CD8-positive, alpha-beta memory T cell (primary cell): ENCODE measurements at places on chromosomes 5 and 9.

DNA sequence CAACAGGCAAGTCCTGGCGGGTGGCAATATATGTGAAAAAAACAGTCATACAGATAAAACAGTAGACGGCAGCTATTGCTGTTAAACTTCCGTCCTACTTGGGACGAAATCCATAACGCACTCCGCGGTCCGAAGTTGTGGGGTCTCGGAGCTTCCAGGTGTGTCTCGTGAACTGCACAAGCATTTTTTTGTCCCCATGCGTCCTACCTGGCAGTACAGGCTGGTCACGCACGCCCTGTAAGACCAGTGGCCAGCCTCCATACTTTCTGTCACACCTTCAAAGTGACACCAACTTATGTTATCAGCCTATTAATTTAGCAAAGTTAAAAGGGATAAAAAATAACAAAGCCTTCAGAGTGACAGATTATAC is 51.3 kb downstream of the TGFBI start:
- no peak for DNase-seq

GRCh38 chr5:51039424-51040329 is 343.6 kb upstream of the ISL1 start:
- no peak for DNase-seq

DNA sequence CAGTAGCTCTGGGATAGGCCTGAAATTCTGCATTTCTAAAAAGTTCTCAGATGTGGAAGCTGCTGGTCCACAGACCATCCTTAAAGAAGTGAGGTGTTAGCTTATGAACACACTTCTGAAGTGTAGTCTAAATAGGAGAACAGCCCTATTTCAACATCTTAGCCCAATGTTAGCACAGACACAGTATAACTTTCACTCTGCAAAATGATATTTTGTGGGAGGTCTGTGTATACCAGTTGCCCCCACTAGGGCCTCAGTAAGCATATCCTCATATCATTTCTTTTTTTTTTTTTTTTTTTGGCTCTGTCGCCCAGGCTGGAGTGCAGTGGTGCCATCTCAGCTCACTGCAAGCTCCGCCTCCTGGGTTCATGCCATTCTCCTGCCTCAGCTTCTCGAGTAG is 7.5 kb upstream of the HABP4 start:
- no peak for DNase-seq

GRCh38 chr9:95009459-95009858 is 283.0 kb downstream of the AOPEP start:
- DNase-seq = no peak

DNA sequence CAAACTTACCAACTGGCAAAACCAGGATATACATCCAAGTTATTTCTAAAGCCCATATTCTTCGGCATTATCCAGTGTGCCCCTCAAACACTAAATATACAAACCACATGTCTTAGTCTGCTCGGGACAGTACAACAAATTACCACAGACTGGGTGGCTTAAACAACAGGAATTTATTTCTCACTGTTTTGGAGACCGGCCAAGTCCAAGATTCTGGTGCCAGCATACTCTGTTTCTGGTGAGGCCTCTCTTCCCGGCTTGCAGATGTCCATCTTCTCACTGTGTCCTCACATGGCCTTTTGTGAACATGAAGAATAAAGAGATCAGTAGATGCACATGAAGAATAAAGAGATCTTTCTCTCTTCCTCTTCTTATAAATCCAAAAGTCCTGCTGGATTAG is 12.9 kb upstream of the SLCO6A1 start:
- DNase-seq = no peak

GRCh38 chr5:138177941-138178515 is 402 bp downstream of the BRD8 start:
- DNase-seq = no peak

DNA sequence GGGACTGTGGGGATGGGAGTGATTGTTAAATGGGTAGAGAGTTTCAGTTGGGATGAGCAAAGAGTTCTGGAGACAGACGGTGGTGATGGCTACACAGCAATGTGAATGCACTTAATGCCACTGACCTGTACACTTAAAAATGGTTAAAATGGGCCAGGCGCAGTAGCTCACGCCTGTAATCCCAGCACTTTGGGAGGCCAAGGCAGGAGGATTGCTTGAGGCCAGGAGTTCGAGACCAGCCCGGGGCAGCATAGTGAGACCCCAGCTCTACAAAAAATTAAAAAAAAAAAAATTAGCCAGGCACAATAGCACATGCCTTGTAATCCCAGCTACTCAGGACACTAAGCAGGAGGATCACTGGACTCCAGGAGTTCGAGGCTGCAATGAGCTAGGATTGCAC is 7.7 kb downstream of the LMAN2 start:
- no peak for DNase-seq

DNA sequence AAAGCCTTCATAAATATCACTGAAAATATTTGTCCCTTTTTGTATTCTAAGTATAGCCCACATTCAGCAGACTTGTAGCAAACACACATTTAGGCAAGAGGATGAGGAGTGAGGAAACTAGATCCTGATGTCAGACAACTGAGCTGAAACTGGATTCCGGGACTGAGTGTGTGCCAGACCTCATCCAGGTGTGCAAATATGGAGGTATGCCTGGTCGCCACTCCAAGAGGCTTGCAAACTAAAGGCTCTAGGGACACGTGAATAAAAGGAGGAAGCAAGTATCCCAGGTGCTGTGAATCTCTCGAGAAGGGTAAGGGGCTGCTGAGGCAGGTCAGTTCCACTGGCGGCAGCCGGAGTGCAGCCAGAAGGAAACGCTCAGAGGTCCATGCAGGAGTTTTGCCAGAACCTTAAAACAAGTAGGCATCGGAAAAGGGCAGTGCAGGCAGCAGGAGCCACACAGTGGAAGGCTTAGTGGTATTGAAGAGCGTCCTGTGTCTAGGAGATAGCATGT is 77.4 kb upstream of the ALDH1B1 start:
- DNase-seq = no peak

DNA sequence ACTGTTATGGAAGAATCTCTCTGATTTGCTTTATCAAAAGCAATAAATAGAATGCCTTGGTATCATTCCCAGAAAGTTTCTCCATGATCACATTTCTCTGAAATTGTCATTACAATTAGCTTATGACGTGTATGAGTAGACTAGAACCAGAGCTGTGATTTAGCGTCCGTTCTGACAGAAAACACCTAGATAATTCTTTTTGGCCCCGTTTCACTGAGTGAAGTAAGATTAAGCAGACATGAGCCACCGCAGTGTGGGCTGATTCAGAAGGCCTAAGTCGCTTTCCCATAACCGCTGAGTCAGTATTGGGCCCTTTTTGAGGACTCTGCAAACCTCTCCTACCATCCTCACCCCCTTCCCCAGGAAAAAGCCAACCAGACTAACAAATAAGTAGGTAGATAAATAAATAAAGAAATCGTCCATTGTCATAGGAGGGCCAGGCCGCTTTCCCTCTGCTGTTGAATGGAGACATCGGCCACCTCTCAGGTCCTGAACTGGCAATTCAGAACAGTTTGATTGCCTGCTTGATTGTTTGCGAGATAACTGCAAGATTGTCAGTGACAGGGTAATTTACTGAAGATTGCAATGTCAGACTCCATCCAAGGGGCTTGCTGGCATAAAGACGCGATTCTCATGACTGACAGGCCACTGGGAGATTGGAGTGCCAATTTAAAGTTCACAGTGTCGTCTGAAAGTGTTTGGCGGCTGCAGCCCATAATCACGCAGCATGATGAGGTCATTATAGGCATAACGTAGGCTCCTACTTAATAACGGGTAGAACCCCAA is 105.0 kb upstream of the WWC1 start:
- no peak for DNase-seq

DNA sequence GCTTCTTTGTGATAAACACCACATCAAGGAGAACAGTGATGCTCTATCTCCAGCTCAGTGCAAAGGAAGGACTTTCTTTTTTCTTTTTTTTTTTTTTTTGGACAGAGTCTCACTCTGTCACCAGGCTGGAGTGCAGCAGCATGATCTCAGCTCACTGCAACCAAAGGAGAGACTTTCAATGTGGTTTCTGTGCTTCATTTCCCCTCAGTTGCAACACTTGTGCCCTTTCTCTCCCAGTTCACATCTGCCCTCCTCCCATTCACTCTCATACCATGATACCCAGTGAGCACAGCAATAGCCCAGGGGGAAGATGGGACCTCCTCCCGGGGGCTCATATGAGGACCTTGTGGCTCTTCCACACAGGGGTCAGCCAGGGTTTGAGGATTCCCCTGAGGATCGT is 110.0 kb downstream of the MTRR start:
- DNase-seq = no peak

GRCh38 chr5:173538018-173538417 is 78.4 kb downstream of the BOD1 start:
- DNase-seq = no peak

GRCh38 chr5:132270706-132271105 is 13.2 kb downstream of the PDLIM4 start:
- DNase-seq = no peak

- DNase-seq = no peak
Measured at GRCh38 chr9:123348317-123348992, 7.5 kb upstream of the CRB2 start.

DNA sequence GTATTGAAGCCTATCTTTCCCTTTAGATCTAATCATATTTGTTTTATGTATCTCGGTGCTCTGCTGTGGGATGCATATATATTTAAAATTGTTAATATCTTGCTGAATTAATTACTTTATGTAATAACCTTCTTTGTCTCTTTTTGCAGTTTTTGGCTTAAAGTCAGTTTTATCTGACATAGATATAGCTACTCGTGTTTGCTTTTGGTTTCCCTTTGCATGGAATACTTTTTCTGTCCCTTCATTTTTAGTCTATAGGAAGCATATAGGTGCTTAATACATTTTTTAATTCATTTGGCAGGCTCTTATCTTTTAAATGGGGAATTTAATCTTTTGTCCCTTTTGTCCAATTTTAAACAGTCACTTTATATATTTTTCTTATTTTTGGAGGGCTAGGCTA is 360.6 kb upstream of the PRR16 start:
- no peak for DNase-seq

- no peak for DNase-seq
Measured at GRCh38 chr9:84742261-84742660, 72.7 kb downstream of the NTRK2 start.

DNA sequence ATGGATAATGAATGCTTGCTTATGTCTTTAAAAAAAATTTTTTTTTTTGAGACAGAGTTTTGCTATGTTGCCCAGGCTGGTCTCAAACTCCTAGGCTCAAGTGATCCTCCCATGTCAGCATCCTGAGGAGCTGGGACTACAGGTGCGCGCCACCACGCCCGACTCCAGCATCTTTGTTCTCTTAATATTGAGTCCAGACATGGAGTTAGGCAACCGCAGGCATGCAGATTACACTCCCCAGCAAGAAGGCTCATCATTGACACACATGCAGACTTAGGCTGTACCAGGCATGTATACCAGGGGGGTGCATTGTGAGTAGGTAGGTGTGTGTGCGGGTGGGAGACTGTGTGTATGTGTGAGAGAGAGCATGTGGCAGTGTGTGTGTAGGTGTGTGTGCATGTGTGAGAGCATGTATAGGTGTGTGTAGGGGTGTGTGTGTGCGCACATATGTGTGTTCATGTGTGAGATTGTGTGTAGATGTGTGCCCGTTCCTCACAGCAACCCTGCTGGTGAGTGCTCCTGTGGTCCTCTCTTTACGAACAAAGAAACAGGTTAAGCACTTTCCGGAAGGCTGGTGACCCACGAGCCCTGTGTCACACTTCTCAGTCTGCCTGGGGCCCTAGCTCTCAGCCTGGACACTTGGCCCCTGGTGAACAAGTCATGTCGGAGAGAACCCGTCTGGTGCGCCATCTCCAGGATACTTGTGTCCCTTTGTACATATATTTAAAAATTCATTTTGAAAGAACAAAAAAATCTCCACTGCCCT is 6.2 kb downstream of the OBP2B start:
- no peak for DNase-seq

DNA sequence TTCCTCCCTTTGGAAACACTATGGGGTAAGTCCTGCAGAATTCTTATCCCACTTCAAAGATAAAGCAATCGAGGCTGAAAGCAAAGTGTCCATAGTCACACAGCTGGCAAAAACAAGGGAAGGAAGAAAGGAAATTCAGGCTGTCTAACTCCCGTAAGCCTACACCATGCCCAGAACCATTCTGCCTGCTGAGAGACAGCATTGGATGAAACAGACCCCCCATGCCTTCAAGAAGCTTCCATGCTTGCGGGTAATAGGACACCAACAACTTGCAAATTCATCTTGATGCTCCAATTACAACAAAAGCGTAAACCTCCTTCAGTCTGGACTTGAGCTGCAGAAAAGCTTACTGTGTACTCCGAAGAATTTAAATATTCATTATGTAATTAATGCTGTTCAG is 181.1 kb upstream of the WWC1 start:
- DNase-seq = no peak

DNA sequence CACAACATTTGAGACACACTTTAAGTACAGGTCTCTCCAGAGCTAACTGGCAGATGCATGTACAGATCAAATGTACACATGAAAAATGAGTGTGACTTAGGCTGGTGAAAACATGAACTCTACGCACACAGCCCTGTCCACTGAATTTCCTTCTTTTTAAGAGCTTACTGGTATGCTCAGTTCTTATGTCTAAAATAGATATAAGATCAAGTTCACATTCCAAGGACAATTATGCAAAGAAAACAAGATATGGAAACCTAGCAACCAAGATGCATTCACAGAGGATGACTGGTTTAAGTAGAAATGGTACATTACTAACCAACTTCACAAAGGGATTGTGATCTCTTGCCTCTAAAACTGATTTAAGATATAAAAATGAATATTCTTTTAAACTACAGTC is 56.7 kb downstream of the TLE1 start:
- DNase-seq = no peak

GRCh38 chr9:69470186-69470977 is 145.4 kb downstream of the ENTREP1 start:
- no peak for DNase-seq

GRCh38 chr5:27062451-27062850 is 24.1 kb upstream of the CDH9 start:
- no peak for DNase-seq

DNA sequence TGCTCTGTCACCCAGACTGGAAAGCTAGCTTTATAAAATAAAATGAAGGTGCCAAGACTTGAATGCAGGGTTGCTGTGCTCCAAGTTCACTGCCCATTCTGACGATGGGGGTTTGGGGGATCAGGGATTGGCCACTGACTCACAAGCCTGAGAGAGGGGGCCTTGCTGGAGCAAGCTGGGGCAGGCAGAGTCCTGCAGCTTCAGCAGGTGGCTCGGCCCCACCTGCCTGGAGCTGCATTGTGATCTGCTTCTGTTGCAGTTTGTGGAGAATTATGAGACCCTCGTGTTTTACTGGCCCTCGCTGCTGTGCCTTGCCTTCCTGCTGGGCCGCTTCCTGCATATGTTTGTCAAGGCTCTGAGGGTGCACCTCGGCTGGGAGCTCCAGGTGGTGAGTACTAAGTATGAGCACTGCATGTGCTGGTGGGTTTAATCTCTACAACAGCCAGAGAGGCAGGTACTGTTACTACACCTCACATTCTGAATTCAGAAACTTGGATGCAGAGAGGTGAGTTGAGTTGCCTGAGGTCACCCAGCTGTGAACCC is 31.1 kb upstream of the CCDC180 start:
- no peak for DNase-seq

DNA sequence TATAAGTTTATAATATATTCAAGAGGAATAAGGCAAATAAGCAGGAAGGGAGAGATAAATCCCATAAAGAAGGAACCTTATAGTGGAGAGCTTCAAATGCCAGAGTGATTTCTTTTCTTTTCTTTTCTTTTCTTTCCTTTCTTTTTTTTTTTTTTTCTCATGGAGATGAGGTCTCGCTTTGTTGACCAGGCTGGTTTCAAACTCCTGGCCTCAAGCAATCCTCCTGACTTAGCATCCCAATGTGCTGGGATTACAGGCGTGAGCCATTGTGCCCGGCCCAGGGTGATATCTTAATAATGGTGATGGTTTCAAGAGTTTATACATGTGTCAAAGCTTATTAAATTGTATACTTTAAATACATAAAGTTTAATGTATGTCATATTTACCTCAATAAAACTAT is 19.6 kb upstream of the FOCAD start:
- DNase-seq = no peak
